Neural crest cell (in vitro differentiated cells): ENCODE measurements at places on chromosomes 16 and 17. TPM values are rescaled to one million over a fixed set of nuclear protein-coding genes. Genes with fewer than 3 reads are reported as not detected.
A peak's percentile ranks its signal among the peaks of the same experiment; 100 is the strongest.

SEPHS2 gene
- 29.6 and 30.5 TPM in 2 replicates for total RNA-seq

DNA sequence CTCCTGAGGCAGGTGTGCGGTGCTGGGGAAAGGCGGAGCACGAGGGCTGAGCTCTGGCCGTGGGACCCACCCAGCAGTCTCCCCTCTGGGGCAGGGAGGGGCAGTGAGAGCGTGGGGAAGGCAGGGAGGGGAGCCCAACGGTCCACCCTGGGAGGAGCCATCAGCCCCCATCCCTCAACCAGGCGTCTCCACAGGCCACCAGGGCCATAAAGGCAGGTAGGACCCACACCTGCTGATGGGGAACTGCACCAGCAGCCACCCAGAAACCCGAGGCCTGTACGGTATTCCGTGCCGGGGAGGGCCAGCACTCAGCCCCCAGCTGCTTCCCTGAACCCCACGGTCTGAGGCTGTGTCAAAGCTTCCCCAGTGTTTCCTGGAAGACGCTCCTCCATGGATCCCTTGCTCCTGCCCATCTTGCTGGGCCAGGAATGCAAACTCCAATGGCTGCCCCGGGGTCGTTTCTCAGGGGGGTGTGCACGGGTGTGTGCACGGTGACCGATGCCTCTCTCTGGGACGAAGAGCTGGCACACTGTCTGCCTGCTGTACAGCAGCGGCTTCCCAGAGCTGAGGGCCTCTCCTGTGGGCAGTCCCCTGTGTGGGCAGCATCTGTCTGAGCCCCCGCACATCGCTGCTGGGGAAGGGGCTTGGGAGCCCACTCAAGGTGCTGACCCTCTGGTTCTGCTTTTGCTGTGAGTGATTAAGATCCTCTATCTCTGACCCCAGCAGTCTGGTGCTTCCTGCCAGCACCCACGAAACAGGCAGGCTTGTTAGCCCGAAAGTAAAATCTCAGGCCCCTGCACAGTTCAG is 17.2 kb upstream of the METRNL start:
- H3K4me1 ChIP-seq: no peaks in the 10 kb centered on the region
- DNase-seq: no peak
- H3K4me3 ChIP-seq: no peak overlapping the region
- no peaks in the 10 kb centered on the region for H3K36me3 ChIP-seq
- no peaks in the 10 kb centered on the region for H3K27me3 ChIP-seq

- H3K36me3 ChIP-seq: no peaks in the 10 kb centered on the region
- H3K27me3 ChIP-seq: peaks cover 3% of the 10 kb centered on the region
- no peaks in the 10 kb centered on the region for H3K4me1 ChIP-seq
- H3K4me3 ChIP-seq: no peak overlapping the region
- H3K27ac ChIP-seq: no peak overlapping the region
- no peak for DNase-seq
Observed at GRCh38 chr16:13421726-13422125, 498.2 kb upstream of the ERCC4 start.

- no peak overlapping the region for H3K4me3 ChIP-seq
- no peaks in the 10 kb centered on the region for H3K27me3 ChIP-seq
- no peaks in the 10 kb centered on the region for H3K36me3 ChIP-seq
- DNase-seq: no peak
Observed at GRCh38 chr16:63967966-63968365, 1153.9 kb downstream of the CDH11 start.

DNA sequence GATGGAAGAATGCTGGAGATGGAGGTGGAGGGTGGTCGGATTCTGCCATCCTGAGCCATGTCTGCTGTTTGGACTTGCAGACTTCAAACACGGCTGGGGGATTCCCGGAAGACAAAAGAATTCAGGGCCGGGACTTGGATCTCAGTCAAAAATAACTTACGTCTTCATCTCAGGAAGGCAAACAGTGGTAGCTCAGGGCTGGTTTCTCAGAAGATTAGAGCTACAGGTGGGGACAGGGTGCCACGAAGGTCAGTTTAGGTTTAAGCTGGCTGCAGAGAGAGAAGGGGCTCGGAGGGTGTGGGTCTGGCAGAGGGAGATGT is 4.3 kb upstream of the RHBDL3 start:
- H3K27ac ChIP-seq: no peak overlapping the region
- H3K36me3 ChIP-seq: no peaks in the 10 kb centered on the region
- H3K4me1 ChIP-seq: peaks cover 55% of the 10 kb centered on the region
- peak overlapping the region; percentile 28 for H3K4me3 ChIP-seq
- peaks cover 51% of the 10 kb centered on the region for H3K27me3 ChIP-seq

TMEM106A gene
- 4.6 and 5.8 TPM in 2 replicates for total RNA-seq

DNA sequence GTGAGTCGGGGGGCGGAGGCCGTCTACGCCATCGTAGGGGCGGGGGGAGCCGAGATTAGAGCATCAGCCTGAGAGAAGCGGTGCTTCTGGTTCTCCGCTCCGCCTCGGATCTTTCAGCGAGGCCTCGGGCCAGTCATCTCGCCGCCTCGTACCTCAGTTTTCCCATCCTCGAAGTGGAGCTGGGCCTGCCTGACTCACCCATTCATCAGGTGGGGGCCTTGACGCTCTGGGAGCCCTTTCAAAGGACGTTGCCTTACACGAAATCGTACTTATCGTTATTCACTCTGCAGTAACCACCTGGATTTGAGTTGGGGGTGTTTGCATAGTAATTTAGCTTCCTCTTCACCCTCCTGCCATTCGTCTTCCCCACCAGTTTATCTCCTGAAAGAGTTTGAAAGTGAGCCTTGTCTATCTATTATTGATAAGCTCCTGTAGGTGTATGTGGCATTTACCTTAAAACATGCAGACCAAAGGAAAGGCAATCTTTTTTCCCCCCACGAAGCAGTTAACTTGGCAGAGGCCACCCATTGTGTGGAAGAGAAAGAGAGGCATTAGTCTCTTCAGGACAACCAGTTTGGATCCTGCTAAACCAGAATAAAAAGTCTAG is 674 bp downstream of the TAF15 start:
- H3K27ac ChIP-seq: peak overlapping the region; percentile 100
- H3K4me3 ChIP-seq: peak overlapping the region; percentile 96
- no peaks in the 10 kb centered on the region for H3K36me3 ChIP-seq
- DNase-seq: no peak
- peaks cover 51% of the 10 kb centered on the region for H3K4me1 ChIP-seq

GRCh38 chr16:9465161-9465560 is 373.7 kb downstream of the HAPSTR1 start:
- H3K4me3 ChIP-seq: no peak overlapping the region
- H3K27ac ChIP-seq: no peak overlapping the region
- peaks cover 10% of the 10 kb centered on the region for H3K27me3 ChIP-seq
- H3K4me1 ChIP-seq: no peaks in the 10 kb centered on the region
